Cardiac fibroblast (primary cell): ENCODE measurements at places on chromosomes 12 and 14.

DNA sequence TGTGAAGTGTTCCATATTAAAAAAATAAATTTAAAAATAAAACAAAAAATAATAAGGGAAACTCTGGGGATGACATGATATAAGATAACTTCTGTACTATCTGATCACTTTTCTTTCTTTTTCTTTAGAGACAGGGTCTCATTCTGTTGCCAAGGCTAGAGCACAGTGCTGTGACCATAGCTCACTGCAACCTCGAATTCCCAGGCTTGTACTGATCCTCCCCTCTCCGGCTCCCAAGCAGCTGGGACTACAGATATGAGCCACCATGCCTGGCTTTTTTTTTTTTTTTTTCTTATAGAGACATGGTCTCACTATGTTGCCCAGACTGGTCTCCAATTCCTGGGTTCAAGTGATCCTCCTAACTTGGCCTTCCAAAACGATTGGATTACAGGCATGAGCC, 10.4 kb upstream of the MIPOL1 start:
- DNase-seq: no peak

DNA sequence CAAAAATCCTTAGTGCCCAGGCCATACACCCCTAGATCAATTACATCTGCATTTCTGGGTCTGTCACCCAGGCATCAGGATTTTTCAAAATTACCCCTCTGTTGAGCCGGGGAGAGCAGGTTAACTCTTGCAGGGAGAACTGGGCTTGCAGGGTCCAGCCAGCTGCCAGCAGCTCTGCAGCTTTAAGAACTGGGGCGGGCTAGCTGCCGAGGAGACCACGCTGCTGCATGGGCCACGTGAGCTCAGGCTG, at the start of gene DGLUCY:
Gene DGLUCY (plus strand): TSS at position 245 of the 250 bp plus-strand sequence. CDS start 46,222 bp downstream, outside the sequence.
- DNase-seq: peak; percentile 83

- no peak for DNase-seq
Measured at GRCh38 chr12:48004053-48004941, at the start of gene COL2A1. TSS of gene COL2A1 (minus strand) at chr12:48004476. CDS start at chr12:48004321, 155 bp downstream.

- DNase-seq: peak; percentile 86
Measured at GRCh38 chr14:24058260-24058950, 6.6 kb downstream of the CARMIL3 start.

- DNase-seq: peak; percentile 46
Measured at GRCh38 chr12:85920324-85920947, 46.3 kb downstream of the NTS start.

GRCh38 chr14:56808110-56808382, 2.2 kb downstream of the OTX2 start:
- no peak for DNase-seq

GRCh38 chr12:6828781-6829535, 751 bp downstream of the P3H3 start:
- DNase-seq: peak; percentile 56
